ENCODE measurements at places on chromosomes 6 and 20.

GRCh38 chr20:63327231-63327745, 33.9 kb downstream of the CHRNA4 start:
- no peak for DNase-seq

DNA sequence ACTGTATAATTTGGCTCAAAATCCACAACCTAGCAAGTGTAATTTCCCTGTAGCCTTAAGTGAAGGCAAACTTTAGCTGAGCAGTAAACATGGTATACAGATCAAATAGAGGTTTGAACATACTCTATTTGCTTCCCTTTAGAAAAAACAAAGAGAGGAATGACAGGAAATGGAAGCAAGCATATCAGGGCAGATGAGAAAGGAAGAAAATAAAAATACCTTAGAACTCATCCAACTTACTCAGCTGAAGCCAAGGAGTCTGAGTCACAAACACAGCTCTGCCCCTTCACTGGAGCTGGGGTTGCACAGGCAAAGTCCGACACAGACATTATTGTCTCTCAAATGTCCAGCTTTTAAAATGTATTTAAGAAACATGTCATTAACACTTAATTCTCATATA, 379.9 kb upstream of the IRAK1BP1 start:
- DNase-seq = no peak

DNA sequence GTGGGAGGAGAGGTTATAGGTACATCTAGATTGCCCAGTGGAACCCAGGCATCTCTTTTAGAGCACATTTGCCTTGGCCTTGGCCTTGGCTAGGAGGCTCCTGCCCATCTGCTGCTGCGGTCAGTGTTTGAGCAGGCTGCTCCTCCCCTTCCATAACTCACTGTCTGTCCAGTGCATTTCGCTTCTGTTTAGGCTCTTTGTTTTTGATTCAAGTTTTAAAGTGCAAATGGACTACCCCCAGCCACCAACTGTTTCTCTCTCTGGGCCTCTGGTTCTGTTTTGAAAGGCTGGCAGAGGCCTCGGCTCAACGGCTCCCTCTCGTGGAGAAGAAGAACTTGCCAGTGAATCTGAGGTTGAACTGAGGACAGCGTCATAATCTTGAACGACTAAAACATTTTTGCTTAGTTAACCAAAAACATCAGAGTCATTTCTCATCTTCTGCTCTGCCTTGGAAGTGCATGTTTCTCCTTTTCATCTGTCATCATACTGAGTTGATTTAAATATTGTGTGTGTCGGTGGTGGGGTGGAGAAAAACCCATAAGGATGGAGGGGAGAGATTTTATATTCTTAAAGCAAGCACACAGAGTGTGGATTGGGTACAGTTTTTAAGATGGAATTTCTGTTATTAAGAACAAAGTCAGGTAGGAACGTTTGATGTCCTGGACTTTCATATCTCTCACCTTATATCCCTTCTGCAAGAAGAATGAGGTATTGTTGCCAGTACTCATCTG, 171.4 kb downstream of the DTNBP1 start:
- DNase-seq = no peak

DNA sequence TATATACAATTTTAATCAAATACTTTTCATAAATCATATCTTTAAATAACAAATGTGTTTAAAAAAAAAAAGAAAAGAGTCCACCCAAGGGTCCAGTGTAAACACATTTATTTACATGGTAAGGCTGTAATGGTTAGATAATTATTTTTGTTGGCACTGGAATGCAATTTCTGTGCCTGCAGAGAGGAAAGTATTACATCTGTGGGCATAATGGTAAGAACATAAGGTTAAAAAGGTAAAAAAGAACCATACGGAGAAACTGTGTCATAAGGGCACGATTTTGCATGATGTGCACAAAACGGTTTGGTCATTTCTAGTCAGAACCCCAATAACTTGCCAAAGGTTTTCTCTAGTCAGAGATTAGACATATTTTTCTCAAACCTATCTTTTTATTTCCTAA, 54.3 kb downstream of the RWDD2A start:
- DNase-seq = no peak

GRCh38 chr6:169917153-169917552, 165.7 kb downstream of the ERMARD start:
- DNase-seq = no peak

- DNase-seq = no peak
These were observed 57.5 kb downstream of the SNRNP48 start for GRCh38 chr6:7647504-7647903.

DNA sequence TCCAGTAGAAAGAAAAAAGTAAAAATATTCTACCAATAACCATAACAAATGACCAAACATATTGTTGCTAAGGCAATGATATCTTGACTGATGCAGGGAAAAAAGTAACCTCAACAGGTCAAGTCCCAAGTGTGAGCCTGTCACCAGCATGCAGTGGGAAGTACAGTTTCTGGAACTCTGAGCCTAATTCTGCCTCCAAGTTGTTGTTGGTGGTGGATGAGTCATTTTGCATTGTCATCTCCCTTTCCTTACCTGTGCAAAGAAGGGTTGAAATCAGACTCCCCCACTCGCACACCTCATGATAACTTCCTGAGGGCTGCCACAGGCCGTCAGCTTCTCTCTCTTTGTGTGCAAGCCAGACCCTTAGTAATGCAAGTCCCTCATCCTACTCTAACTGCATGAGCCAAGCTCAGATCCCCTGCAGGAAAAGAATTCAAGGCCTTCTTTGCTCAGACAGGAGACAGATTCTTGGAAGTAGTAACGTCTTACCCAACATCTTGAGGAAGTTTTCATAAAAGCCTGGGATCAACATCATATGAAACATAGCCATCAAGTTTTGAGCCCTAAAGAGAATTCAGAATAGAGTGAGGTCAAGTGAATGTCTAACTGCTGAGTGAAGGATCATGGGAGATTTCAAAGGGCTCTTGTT, 207.6 kb upstream of the FOXA2 start:
- DNase-seq = no peak

DNA sequence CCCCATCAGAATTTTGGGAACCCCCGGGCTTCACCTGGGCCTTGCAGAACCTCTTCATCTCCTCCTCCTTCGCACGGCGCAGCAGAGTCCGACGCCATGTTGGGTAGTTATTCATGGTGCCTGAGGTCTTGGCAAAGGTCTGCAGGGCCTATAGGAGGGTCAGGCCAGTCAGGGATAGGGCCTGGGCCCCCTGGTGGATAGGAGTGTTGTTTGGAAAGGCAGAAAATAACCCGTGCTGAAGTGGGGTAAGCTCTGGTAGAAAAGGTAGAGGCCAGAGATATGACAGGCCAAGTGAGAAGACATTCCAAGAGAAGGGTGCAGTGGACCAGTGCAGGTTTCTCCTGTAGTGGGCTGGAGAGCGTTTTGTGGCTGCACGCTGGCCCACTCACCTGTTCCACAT, 4.9 kb downstream of the SMPD2 start:
- no peak for DNase-seq

DNA sequence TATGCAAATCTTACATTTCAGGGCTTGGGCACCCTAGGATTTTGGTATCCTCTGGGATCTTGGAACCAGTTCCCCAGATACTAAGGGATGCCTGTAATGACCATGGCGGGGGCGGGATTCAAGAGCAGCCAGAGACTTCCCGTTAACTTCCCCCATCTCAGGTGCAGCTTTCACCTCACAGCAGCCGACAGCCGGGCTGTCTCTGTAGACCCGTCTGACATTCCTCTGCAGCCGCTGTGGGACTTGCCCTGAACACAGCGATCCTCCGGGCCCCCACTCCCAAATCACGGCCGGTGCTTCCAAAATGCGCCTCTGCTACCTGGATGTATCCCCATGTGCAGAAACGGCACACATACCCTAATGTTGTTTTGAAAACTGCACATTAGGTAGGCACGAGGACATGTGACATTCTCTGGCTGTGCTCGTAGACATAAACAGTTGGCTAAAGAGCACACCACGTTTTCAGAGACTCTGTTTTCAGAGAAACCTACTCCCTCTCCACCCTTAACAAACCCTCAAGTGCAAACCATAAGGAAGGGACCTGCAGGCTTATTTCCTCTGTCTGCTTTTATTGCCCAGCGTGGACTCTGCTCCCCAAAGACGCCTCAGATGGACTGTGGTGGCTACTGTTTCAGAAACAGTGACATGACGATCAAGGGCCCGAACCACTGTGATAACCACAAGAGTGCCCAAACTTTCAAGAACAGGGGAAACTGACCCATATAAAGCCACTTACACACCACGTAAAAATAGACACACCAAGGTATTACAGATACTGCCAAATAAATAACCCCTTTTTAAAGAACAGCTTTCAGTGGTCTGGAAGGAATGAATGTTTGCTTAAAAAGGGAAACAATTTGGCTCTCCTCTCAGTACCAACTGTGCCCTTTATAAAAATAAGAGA, 72.9 kb upstream of the FOXC1 start:
- no peak for DNase-seq

GRCh38 chr6:6634735-6635075, 46.2 kb downstream of the LY86 start:
- no peak for DNase-seq

DNA sequence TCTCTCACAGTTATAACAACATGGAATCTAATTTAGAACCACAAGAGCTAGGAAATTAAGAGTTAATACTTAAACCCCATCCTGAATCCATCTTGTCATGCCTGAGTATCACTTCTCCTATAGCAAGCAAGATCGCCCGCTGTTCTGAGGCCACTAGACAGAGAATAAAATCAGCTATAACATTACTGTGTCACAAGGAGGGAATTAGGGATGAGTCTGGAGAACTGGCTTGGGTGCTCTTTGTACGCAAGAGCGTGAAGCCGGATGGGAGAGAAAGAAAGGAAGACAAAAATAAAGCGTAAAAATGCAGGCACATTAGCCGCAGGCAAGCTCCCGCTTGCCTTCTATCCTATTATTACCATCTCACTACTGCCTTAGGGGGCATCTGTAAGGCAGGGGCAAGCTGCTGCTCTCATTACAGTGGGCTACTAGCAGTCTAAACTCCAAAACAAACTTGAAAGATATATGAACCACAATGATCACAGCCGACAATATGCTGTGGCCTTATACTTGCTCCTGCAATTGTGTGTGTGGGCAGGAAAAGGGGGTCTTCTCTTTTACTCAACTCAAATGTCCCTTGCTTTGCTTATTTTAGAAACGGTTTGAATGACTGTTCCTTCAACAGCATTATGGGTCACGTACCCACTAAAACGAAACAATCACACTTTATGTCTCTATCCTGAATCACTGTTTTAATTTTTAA, 81.9 kb downstream of the GJA10 start:
- no peak for DNase-seq

- DNase-seq = no peak
These were observed 21.9 kb downstream of the TREML1 start for GRCh38 chr6:41132254-41132653.

GRCh38 chr20:4932061-4932460, 69.2 kb downstream of the SLC23A2 start:
- no peak for DNase-seq

DNA sequence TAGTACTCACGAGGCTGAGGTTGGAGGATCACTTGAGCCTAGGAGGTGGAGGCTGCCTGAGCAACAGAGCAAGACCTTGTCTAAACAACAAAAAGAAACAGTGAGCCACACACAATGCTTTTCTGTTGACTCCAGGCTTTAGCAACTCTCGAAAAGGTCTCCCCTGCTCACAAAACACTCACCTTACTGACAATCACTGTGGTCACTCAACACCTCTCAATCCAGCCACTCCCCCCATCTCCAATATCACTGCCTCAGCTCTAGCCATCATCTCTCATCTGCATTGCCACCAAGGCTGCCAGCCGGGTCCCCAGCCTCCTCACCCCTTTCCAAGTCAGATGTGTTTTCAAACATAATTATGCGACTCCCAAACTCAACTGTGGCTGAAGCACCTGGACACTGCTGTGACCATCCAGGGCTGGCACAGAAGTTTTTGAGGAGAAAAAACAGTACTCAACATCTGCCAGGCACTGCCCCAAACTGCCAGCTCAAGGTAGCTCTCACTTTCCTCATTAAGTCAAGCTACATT, 218.0 kb upstream of the ARID1B start:
- no peak for DNase-seq

DNA sequence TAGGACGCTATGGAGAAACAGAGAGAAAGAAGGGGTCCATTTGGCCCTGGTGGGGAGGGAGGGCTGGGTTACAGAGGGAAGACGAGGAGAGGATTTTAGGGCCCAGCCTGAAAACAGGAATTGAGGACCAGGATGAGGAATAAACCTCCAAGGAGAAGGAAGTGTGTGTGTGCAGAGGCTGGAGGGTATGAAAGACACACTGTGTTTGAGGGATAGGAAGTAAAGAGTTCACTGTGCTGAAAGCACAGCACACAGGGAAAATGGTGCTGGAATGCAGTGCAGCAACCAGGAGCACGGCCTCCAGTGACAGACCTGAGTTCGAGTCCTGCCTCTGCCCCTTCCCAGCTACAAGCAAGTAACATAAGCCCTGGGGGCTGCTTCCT, 7.8 kb downstream of the MBOAT1 start:
- no peak for DNase-seq

DNA sequence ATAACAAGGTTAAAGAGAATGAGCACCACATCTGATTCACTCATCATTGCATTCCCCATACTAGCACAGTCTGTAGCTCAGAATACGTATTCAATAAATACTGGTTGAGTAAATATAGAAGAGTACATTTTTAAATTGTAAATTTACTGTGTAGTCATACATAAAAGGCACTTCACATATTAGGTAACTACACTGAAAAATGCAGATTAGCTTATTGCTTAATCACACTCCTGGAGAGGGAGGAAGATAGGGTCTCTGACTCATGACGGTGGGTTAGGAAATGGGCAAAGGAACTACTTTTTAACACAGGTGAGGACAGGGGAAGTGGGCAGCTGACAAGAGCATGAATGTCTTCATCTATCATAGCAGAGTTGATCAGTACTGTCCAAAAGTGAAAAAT, 133.2 kb downstream of the TBC1D32 start:
- no peak for DNase-seq

GRCh38 chr6:21321076-21321475, 272.5 kb upstream of the SOX4 start:
- DNase-seq = no peak

GRCh38 chr6:30356536-30356935, 11.6 kb downstream of the RPP21 start:
- no peak for DNase-seq

- DNase-seq = no peak
These were observed 725 bp downstream of the TM9SF4 start for GRCh38 chr20:32110173-32110704.

- DNase-seq = no peak
These were observed 619.4 kb upstream of the CDH4 start for GRCh38 chr20:60632391-60633262.

Measured in effector memory CD4-positive, alpha-beta T cell (primary cell).